Cortex of kidney (tissue), 1 donor: ENCODE measurements at places on chromosomes 11 and 22.

- DNase-seq: no peak
These were observed 963 bp downstream of the TYMP start for GRCh38 chr22:50528682-50529415.

DNA sequence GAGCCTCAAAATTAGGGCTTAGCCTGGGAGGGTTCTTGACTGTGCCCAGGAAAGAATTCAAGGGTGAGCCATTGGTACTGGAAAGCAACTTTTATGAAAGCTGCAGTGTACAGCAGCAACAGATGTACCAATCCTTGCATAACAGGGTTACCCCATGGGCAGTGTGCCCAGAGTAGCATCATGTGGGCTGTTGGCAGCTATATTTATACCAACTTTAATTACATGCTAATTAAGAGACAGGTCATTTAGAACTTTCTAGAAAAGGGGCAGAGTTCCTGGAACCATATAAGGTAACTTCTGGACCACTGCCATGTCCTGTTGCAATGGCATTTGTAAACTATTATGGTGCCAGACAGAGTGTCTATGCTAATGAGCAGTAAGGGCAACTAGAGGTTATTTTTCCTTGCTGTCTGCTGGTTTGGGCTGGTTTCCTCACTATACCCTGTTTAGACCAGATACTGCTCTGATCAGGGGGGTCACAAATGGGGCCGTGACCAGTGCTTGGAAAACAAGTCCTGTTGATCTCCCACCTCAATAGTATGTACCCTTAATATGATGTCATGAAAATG, 1120.5 kb upstream of the RAG2 start:
- DNase-seq: no peak

DNA sequence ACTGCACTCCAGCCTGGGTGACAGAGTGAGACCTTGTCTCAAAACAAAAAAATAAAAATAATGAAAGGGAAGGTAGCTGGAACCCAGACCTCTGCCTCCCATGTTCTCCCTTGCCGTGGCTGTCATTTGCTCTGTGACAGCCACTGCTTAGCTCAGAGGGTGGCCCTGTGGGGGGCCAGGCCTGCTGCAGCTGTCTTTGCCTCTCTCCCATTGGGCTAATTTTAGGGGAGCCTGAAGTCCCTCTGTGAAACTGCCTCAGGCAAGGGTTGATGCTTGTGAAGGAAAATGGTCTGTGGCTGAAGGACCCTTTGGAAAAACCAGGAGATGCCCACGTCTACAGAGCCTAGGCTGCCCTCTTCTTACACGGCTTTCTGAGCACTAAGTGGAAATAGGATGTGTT, 42.9 kb downstream of the C11orf91 start:
- no peak for DNase-seq

DNA sequence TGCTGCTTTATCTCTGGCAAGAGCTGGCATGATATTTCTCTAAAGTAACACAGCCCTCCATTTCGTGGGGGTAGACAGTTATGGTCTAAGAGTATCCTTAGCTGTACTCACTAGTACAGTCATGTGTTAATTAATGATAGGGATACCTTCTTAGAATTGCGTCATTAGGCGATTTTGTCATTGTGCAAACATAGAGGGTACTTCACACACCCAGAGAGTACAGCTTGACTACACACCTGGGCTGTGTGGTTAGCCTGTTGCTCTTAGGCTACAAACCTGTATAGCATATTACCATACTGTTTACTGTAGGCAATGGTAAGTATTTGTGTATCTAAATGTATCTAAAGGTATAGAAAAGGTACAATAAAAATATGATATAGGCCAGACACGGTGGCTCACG, 17.0 kb downstream of the XRCC6 start:
- DNase-seq: no peak

- no peak for DNase-seq
These were observed 99.4 kb upstream of the BLID start for GRCh38 chr11:122215244-122215992.

GRCh38 chr11:58796333-58796732, 48.2 kb downstream of the GLYATL2 start:
- DNase-seq: no peak

GRCh38 chr11:128530118-128531074, 57.0 kb downstream of the ETS1 start:
- DNase-seq: no peak

DNA sequence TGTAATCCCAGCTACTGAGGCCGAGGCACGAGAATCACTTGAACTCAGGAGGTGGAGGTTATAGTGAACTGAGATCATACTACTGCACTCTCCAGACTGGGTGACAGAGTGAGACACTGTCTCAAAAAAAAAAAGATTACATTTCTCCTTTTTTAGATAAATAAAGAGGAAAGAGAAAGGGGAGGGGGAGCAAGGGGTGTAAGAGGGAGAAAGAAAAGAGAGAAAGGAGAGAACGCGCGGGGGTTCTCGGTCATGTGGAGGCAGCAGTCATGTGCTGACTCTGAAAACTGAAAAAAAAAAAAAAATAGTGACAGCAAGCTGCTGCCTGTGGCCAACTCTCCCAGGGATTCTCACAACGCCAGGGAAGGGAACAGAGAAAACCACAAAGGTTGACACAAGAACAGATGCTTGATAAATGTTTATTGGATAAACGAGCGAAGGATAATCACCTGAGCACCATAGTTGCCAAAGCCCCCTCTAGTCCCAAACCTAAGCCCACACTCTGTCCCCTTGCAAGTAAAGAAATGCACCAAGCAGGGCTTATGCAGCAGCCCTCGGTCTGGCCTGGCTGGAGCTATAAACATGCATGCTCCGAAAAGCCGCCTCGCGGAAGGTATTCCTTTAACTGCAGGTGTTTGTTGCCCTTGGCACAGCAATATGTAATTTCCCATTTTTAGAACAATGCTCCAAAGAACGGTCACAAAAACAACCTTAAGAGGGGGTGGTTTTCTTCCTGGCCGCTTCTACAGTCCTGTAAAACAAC, 14.5 kb downstream of the SCGB1A1 start:
- no peak for DNase-seq

- DNase-seq: no peak
These were observed 5.4 kb downstream of the SMCO4 start for GRCh38 chr11:93537767-93538261.
